ENCODE measurements at places on chromosomes 11 and 22.

DNA sequence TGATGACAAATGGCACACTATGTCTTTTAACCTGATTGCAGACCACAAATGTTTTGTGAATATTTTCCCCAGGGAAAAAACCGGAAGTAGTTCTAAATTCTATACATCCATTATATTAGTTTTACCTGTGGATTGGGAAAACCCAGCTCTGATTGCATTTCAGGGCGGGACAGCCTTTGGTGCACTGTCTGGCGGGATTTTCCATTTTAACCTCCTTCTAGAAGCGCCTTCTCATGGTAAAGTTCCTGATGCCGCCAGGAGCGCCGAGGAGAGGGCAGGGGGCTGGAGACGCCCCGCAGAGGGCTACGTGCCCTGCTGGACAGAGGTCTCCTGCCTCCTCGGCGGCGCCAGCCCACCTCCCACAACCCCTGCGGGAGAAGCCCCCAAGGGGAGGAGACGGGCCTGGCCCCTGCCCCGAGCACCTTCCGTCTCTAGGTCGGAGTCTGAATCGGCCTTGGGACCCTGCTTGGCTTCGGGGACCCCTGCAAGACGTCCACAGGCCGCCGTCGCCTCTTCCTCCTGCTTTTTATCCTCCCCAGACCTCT, 1.2 kb upstream of the P2RX6 start:
- no peak for DNase-seq

DNA sequence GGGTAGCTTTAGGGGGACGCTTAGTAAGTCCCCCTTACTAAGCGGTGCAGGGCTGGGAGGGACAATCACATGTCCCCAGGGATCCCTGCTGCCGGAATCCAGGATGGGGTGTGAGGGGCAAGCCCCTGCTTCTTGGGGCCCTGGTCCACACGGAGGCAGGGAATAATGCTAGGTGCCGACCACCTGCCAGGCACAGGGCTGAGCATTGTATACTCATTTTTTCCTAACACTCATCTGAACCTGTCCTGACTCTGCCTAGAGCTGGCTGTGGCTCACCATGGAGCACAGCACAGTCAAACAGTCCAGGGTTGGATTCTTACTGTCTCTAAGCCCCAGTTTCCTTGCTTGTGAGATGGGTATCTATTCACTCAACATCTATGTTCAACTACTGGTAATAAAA, 1.4 kb upstream of the LTBP3 start:
- DNase-seq = no peak

DNA sequence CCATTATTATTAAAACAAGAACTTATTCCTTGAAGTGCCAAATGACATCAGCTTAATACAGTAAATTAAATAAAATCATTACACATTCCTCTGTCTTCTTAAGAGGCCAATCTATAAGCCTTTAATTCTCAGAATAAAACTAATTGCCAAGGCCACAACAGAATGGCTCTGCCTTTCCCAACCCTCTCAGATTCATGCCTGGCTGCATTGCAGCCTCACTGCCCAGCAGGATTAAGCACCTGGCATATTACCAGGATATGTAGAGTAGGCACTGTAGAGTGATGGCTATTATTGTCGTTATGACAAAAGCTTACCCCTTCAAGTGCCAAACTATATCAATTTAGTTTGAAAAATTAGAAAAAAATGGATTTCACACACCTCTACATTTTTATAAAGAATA, 9.4 kb upstream of the CALCA start:
- no peak for DNase-seq

DNA sequence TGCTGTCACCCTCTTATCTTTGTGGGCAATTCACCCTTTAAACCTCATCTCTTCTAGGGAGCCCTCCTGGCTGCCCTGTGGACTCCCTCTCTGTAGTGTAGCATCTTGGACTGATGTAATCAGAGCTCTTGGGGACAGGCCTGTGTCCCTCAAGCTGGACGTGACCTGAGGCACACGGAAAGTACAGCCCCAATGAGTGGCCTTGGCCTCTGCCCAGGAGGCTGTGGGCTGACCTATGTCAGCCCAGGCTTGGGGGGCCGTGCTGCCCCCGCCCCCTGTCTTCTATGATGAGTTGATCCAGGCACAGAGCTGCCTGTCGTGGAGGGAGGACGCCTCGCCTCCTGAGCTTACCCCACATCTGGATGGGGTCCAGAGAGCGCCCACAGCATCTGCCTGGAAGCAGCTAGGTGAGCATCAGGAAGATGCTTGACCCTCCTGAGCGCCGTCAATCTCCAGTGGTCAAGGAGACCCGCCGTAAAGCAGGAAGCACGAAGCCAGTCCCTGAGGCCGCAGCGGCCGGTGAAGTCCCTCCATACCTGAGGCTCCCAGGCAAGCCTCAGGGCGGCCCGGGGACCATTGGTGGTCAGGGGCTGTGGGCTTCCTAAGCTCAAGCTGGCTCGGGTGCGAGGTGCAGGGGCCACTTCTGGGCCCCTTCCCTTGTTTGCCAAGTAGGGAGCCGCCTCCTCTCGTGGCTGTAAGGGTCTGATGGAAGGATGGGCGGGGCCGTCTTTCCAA, 1136.9 kb downstream of the BRD1 start:
- no peak for DNase-seq

GRCh38 chr11:119673759-119674336, 55.2 kb downstream of the NECTIN1 start:
- DNase-seq = peak; percentile 43

- DNase-seq = no peak
Observed at GRCh38 chr11:78791254-78791653, 216.6 kb upstream of the NARS2 start.

DNA sequence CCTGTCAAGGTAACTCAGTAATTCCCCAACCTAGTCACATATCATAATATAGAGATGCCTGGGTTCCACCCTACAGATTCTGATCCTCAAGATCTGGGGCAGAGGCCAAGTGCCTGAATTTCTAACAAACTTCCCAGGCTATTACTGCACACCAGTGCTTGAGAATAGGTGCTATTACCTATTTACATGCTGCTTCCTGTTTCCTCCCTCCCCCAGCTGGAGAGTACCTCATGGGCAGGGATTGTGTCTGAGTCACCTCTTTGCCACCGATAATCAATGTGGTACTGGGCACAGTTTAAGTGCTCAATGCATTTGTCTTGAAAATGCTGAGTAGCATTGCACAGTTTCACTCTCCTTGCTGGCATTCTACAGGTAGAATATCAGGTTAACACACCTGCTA, 582.2 kb upstream of the CADM1 start:
- no peak for DNase-seq

- no peak for DNase-seq
Observed at GRCh38 chr11:34549271-34549670, 35.7 kb upstream of the ELF5 start.

DNA sequence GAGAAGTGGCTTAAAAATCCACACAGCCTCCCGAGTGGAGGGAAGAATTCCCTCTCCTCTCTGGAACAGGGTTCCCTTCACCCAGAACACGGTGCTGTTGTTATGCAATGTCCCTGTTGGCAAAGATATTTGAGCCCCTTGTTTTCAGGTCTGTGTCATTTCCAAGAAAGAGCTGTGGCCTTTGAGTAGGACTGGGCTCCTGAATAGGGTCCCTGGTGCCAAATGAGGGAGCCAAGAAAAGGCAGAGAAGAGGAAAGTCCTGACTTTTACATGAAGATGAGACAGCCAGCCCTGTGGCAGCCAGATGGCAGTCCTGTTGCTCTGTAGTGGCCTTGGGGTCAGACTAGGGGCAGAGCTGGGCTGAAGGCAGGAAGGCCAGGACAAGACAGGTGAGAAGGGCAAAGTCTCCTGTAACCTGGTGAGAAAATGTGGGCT, 51.2 kb upstream of the ELF5 start:
- DNase-seq = no peak

GRCh38 chr11:112776834-112777233, 184.4 kb upstream of the NCAM1 start:
- no peak for DNase-seq

GRCh38 chr11:88521799-88522201, 184.3 kb upstream of the CTSC start:
- DNase-seq = no peak

- DNase-seq = no peak
Observed at GRCh38 chr11:64571410-64572091, 19.5 kb upstream of the SLC22A12 start.

GRCh38 chr11:57446055-57446454, 14.3 kb upstream of the RTN4RL2 start:
- no peak for DNase-seq

DNA sequence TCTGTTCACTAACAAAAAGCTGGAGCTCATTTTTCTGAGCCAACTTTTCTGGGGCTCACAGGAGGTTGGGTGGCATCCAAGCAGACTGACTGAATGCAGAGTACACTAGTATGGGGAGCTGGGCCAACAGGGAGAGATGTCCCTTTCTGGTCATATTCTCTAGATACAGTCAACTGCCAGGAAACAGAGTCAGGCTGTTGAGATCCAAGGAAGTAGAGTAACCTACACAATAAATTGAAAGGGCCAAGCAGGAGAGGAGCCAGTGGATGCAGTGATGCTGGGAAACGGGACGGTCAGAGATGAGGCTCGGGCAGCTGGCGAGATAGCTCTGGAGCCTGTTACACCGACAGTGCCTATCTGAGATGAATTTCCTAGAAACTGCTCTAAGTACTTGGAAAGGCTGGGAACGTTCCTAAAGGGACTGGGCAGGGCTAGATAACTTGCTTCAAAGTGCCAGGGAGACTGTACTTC, 71.1 kb downstream of the LARGE2 start:
- DNase-seq = no peak

DNA sequence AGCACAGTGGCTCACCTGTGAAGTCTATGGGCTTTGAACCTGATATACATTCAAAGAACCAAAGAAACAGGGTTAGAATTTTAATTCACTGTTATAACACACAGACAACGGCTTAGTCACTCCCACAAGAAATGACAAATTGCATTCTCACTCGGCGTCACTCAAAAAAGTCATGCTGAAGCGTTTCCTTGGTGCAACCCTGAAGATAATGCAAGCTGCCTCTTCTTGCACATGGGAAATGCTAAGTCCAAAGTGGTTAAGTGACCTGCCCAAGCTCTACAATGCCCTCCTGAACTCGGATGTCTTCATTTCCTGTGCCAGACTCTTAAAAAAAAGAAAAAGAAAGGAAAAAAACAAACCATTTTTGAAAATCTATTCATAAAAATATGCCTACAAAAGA, 10.0 kb downstream of the LGR4 start:
- DNase-seq = no peak

- no peak for DNase-seq
Observed at GRCh38 chr22:36253523-36254490, 874 bp downstream of the APOL1 start.

DNA sequence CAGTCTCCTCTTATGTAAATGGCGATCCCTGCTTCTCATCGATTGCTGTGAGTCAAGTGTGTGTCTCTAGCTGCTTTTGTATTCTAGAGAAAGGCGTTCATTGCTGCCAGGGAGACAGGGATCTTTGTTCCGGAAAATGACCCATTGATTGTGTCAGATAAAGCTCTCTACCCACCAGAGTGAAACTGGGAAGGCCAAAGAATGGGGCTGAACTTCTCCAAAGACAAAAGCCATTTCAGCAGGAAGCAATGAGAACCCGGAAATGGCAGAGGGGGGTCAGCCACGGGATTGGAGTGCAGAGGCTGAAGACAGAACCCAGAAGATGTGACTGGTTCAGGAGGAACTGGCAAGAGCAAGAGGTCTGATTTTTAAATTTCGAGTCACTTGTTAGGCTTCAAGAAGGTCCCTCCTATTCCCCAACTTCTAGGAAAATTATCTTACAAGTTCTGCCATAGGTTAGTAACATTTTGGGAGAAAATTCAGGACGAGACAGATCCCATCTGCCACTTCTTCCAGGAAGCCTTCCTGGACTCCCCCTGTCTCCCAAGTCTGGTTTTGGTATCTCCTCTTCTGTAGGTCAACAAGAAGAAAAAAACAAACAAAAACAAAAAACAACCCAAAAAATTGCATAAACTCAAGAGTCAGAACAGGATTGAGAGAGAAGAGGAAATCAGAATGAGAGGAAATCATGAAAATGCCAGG, 110.6 kb downstream of the NECTIN1 start:
- peak; percentile 31 for DNase-seq

- no peak for DNase-seq
Observed at GRCh38 chr11:132907651-132908413, 624.5 kb downstream of the OPCML start.

DNA sequence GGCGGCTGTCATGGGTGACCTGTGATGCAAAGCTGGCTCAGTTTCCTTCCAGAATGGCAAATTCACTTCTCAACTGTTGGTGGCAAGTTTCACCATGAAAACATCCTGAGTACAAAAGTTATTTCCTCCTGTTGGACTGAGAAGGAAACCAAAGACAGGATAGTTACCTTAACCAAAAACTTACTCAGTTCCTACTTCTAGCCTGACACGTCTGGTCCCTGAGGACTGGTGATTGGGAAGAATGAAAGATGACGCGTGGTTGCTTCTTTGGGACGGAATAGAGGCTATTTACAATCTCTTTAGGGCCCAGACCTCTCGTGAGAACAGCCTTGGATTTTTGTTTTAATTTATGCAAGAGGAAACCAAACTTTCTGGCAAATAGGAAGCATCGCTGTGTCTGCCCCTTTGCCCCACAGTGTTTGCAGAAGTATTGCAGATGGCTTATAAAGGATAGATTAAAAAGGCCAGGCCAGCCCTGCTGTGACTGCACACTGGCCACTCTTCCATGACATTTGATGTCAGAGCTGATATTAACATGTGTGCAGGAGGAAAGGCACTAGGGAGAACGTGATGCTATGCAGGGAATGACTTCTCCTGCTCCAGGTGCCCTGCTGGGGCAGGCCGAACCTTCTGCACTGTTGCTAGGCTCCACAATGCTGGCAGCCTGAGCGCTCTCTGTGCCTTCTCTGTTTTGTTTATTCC, 7.6 kb downstream of the VPS26B start:
- no peak for DNase-seq

DNA sequence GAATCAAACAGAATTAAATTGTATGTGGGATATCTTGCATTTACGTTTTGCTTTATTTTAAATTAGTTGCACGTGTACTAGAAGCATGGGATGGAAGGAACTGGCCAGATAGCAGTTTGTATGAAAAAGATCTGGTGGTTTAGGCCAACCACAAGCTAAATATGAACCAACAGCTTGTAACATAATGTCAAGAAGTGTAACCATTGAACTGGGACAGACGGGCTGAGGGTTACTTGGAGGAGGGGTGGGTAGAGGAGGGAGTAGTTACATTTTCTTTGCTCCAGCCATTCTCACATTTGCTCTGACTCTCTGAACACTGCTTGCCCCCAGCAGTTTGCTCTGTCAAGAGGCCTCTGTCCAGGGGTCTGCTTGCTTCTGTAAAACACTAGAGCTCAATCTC, 31.7 kb upstream of the CXCR5 start:
- no peak for DNase-seq

- DNase-seq = no peak
Observed at GRCh38 chr11:126929179-126930061, 71.2 kb downstream of the KIRREL3 start.
